BJ (cell line): ENCODE measurements at places on chromosomes 6 and 20. TPM values are rescaled to one million over a fixed set of nuclear protein-coding genes. Genes with fewer than 3 reads are reported as not detected.
A peak's percentile ranks its signal among the peaks of the same experiment; 100 is the strongest.

The GSTA2 gene
- polyA plus RNA-seq, result not detected in 2 replicates

The LGSN gene
- polyA plus RNA-seq, result not detected in 2 replicates

The PI16 gene
- 0.09 and 0.21 TPM in 2 replicates for polyA plus RNA-seq

The OR2H1 gene
- not detected in 2 replicates for polyA plus RNA-seq

The TSBP1 gene
- polyA plus RNA-seq, result not detected in 2 replicates

The BRPF3 gene
- 9.2 and 13.2 TPM in 2 replicates for polyA plus RNA-seq

The BCAS1 gene
- polyA plus RNA-seq, result not detected in 2 replicates

The FAM83C gene
- polyA plus RNA-seq, result not detected in 2 replicates

The KIF25 gene
- not detected in 2 replicates for polyA plus RNA-seq

DNA sequence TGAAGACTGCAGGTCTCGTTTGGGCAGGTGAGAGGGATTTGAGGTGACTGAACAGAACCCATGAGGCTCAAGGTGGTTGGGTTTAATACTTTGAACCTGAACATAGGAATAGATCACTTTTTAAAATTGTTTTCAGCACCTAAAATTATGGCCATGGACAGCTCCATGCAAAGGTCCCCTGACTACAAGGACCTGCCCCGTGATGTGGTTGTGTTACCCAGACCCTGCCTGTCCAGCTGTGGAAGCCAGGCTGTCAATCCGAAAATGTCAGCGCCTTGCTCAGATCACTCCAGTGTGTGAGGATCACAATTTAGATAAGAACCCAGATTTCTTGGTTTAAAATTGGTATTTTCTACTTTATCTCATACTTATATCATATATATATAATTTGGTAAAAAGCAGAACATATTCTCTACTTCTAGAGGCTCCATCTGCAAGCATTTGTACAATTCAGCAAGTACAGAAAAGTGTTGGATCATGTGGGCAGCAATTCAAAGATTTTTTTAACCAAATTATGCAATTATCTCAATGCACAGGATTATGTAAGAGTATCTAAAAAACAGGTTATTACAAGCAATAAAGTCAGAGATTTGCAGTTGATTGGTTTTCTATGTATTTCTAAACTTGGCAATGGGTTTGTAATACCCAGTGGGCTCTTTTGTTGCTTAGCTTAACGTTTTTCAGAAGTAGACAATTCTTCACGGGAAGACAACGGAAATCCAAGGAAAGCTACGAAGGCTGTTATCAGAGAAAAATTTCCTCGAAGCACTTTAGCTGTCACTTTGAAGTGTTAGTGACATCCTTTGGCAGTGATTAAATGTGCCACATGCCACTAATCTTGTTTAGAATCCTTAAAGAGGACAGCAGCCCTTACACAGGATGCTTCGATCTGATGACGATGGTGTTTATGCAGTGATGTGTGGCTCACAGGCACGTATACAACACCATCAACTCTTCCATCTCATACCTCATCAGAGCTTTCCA lies 24.1 kb upstream of the RPS6KA2 start:
- no peak for DNase-seq

DNA sequence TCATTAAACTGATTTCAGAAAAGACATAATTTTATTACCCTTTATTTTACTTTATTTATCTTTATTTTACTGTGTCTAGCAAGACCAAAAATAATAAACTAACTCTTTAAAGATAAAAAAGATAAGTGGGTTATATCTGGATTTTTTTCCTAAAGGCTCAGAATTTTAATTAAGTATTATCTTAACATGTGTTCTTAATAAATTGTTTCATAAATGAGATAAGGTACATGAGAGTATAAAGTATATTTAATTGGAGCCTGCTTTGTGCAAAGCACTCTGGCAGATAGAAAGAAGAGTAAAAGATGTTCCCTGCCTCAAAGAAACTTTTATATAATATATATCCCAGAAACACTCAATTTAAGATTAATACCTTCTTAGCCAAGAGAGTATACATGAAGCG lies 8.7 kb upstream of the FAM135A start:
- DNase-seq, result no peak

DNA sequence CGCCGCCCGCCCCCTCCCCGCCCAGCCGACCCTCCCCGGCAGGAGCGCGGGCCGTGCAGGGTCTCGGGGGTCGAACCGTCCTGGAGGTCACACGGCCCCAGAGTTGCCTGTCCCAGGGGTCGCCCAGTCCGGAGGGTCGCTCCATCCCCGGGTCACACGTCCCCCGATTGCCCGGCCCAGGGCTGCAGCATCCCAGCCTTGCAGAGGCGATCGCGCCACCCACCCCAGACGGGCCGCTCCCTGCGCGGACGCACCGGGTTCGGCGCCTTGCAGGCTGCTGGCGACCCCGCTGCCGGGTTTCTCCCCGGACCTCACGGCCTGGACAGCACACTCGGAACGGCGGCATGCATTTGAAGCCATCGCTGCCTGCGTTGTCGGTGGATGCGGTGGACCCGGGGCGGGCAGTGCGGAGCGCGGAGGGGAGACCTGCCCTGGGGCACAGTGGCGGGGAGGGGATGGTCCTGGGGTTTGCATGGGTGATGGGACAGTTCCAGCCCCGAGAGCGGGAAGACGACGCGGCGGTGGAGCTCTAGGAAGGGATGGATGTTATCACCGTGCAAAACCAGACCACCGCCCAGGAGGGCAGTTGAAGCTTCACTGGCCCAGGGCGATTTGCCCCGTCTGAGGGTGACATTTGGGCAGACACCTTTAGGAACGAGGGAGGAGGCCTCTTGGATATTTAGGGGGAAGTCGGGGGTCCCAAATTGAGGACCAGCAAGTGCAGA lies 22.7 kb upstream of the FRMD1 start:
- no peak for DNase-seq

GRCh38 chr6:11423072-11423471 lies 114.5 kb upstream of the TMEM170B start:
- no peak for DNase-seq

DNA sequence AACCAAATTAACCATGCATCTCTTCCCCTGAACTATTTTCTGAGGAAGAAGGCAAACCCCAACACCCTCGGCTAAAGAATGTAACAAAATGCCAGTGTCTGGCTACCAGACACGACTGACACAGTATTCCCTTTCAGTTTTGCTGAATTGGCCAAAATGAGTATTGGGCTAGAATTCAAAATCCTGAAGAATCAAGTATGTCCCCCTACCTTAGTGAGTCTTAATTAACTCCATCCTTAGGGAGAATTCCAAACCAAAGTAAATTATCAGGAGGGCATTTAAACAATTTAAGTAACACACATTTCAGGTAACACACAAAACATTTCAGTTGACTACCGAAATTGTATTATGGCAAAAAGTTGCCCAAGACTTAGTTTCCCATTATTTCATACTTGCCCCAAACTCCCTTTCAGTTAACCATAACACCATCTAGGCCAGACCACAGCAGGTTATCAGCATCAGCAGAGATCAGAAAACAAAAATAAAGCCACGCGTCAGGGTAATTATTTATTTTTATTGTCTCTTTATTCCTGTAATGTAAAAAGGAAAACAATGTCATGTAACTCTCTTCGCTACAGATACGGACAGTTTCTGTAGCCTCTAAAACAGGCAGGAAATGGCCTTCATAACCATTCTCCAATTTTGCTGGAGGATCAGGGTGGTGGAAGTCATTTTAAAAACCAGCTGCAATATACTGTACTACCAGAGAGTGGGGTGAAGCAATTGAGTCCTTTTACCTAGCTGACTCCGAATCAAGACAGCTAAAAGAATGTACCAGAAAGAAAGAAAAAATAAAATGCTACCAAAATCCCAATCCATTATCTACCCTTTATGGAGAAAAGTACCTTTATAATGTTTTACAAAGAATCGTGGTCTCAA lies 1.9 kb downstream of the SNX5 start:
- no peak for DNase-seq

- DNase-seq, result no peak
These were observed 6.5 kb upstream of the BTN3A2 start for GRCh38 chr6:26358511-26358981.

DNA sequence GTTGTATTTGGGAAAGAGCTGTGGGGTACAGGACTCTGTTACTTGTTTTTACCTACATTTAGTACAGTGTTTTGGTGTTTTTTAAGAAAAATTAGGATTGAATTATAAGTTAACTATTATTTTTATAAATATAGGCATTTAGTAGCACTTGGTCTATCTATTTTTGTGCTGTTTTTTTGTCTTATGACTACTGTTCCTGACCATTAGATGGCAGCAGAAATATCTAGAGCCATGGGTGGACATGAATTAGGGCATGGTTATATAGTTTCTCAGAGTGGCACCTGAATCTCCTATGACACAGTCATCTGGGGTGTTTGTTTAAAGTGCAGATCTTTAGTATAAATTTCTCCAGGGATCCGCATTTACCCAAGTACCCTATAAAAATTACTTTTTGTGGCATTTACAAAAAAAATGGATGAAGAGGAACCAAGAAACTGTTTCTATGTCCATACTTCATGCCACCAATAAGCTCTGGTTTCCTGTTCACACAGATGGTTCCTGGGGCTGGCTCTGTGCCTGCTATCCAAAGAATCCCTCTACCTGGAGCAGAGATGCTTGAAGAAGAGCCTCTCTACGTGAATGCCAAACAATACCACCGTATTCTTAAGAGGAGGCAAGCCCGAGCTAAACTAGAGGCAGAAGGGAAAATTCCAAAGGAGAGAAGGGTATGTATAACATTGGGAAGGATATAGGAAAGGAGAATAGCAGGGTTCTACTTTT lies 19.8 kb downstream of the NFYA start:
- no peak for DNase-seq

GRCh38 chr6:23350752-23351453 lies 775.1 kb upstream of the NRSN1 start:
- no peak for DNase-seq

DNA sequence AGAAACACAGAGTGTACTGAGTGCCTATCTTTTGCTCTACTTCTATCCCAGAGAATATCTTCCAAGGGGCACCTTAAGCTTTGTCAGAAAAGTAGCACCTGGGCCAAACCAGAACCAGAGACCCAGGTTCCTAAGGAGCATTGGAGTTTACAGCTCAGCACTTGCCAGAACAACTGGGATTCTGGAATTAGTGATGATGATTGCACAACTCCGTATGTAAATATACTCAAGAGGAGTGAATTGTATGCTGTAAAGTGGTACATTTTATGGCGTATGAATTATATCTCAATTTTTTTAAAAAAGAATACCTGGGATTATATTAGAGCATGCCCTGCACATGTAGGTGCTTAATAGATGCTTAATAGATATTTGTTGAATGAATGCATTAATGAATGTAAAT lies 36.2 kb upstream of the EPB41L1 start:
- no peak for DNase-seq

GRCh38 chr6:34385793-34386195 lies 6.7 kb downstream of the NUDT3 start:
- DNase-seq, result no peak

DNA sequence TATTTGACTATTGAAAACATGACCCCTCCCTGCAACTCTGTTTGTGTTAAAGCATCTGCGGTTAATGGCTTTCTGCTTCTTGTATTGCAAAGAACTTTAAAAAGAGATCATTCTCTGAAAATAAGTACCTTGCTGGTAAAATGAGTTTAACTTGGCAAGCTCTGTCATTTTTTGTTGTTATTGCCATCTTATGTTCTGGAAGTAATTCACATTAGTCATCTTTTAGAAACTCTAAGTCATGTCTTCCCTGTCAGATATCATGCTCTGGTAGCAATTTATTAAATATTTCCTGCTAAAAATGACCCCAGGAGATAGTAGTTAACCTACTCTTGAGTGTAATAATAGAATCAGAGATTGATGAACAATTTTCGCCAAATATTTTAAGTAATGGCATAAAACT lies 890.6 kb downstream of the KIF16B start:
- DNase-seq, result no peak

GRCh38 chr6:160134779-160135547 lies 13.3 kb downstream of the SLC22A1 start:
- no peak for DNase-seq

- no peak for DNase-seq
These were observed 78.3 kb downstream of the ZDHHC14 start for GRCh38 chr6:157459327-157459726.

GRCh38 chr6:134539865-134540323 lies 222.0 kb upstream of the SGK1 start:
- DNase-seq, result no peak

GRCh38 chr6:16319813-16320532 lies 81.6 kb downstream of the GMPR start:
- peak; percentile 87 for DNase-seq

- no peak for DNase-seq
These were observed 157.8 kb upstream of the PREP start for GRCh38 chr6:105560611-105561066.

DNA sequence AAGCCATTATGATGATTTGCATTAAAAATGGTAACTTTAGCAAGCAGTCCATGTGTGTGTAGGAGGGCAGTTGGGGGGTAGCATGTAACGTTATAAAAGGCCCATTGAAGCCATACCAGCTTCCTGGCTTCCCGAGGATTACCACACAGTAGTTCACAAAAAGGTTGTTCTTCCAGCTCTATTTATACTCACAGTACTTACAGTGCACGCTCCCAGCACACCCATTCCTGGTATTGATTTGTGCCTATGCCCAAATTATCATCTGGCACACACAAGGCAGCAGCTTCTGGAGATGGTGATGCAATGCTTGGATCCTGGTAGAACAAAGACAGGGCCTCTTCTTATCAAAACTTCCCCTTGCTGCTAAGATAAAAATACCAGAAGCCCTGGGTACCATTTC lies 436.8 kb downstream of the HAO1 start:
- DNase-seq, result no peak

DNA sequence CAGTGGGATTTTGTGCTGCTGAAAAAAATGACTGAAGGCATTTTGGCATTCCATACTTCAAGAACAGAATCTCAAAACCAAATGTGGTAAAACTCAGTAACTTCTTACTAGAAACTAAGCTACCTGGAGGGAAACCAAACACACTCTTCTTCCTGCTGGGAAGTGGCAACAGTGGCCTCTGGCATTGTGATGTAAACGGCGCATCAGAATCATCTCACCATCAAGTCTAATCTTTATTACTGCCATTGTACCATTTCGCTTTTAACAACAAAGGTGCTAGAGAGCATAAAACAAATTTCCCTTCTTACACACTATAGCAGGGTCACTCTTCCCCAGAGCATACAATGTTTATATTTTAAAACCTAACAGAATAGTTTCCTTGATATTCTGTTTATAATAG lies 101.6 kb upstream of the CEP162 start:
- DNase-seq, result no peak

- no peak for DNase-seq
These were observed 40.9 kb downstream of the PHACTR3 start for GRCh38 chr20:59645271-59645670.

DNA sequence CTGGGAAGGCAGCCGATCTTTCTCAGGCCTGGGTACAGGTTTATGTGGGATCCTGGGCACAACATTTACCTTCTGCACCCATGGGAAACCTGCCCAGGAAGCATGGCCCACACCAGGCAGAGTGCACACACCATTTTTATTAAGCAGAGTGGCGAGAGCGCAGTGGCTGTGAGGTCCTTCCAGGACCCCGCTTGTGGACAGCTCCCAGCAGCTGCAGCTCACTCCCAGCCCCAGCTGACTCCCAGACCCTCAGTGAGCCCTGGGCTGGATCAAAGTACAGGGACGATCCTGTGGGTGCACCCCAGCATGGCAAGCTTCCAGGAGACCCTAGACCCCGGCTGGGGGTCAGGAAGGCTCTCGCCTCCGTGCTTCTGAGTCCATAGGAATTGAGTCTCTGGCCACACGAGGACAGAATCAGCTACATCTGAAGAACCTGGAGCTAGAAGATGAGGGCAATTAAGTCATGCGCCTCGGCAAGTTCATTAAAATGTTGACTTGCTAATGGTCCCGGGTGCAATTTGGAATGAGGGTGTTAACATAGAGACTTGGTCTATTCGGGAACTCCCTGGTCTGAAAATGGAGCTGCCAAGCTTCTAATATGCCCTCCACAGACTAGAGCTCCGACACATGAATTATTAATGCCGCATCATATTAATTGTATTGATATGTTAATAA lies 65.4 kb upstream of the SLCO4A1 start:
- DNase-seq, result no peak

GRCh38 chr6:124927806-124928205 lies 34.4 kb upstream of the RNF217 start:
- DNase-seq, result no peak
